ENCODE measurements at places on chromosomes 6 and 20. TPM values are rescaled to one million over a fixed set of nuclear protein-coding genes. Genes with fewer than 3 reads are reported as not detected.
A peak's percentile ranks its signal among the peaks of the same experiment; 100 is the strongest.

The TXLNB gene
- not detected for total RNA-seq

The RREB1 gene
- total RNA-seq: 7.0 TPM

The GNMT gene
- not detected for total RNA-seq

DNA sequence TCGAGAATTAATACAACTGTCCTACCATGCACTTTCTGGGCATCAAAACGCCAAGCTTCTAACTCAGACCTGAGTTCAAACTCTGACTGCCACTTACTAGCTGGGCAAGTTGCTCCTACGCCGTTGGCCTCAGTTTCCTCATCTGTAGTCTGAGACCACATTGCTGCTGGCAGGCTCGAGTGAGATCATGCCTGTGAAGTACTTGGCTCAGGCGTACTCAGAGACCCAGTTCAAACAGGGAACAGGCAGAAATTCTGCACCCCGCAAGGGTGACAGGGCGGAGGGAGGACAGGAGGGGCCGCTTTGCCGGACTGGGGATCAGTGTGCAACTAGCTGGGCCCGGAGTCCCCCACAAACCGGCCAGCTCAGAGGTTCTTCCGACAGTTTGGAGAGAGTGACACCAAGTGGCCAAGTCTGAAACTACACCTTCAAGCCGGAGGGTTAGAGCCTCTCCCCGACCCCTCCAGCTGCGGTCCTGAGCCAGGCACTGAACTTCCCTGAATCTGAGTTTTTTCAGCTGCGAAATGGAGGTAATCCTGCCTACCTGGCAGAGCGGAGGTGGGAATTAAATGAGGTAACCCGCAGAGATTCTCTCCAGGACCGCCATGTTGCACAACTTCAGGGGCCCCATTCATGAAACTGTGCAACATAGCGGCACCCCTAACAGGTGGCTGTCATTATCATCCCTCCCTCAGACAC, 46.0 kb upstream of the PTPN1 start:
- DNase-seq: peak; percentile 57

The GTF3C6 gene
- total RNA-seq: 170 TPM

- no peak for DNase-seq
Measured at GRCh38 chr6:21171801-21172200, 421.8 kb upstream of the SOX4 start.

The CLPSL2 gene
- not detected for total RNA-seq

DNA sequence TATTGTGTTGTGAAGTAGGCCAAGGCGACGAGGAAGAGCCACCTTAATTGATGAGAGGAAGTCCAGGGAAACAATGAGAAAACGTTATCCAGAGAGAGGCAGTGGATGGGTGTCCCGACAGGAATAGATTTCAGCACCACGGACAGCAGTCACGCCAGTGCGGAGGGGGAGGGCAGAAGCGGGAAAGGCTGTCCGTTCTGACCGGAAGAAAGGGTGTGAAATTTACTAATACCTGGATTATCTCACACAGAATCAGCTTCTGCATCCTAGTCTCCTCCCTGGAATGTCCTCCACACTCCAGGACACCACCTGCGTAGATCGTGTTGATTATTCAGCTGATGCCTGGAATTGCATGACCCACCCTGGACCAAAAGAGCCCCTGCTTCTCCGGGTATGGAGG, 7.4 kb upstream of the BPIFA3 start:
- DNase-seq: peak; percentile 51

The ENPP5 gene
- total RNA-seq: 2.5 TPM

DNA sequence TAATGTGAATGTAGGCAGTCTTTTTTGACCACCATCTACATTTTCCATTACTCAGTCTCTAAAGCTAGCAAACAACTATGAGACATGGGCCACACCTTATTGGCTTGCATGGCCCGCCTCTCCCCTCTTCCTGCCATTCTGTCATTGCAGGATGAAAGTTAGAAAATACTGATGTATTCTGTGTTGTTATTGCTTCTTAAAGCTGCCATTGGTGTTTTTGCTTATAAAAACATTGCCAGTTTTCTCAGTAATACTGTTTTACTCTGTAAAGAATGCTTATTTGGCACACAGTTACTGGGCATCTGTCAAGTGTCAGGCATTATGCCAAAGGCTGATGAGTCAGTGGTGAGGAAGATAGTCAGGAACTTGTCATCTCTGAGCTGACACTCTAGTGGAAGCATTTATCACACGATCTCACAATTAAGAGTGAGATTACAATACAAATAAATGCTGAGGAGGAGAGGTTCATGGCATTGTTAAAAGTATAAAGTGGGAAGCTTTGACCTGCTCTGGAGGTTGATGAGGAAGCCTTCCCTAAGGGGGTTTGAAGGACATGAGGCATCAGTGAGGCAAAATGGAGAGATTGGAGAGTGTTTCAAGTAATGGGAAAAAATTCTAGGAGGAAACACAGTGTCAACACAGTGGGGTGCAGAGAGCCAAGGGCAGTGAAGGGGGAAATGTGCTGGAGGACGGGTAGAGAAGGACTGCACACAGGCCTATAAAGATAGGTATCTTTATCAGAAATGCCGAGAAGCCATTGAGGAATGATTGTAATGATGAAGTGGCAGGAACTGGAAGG, 14.7 kb downstream of the KLHL32 start:
- DNase-seq: peak; percentile 92

GRCh38 chr20:1307171-1307570, 21.8 kb downstream of the SDCBP2 start:
- no peak for DNase-seq

GRCh38 chr6:4316867-4317400, 181.6 kb upstream of the ECI2 start:
- peak; percentile 83 for DNase-seq

The SEMG1 gene
- total RNA-seq: not detected

- no peak for DNase-seq
Measured at GRCh38 chr6:149917679-149918078, 5.2 kb downstream of the RAET1G start.

The FAM209B gene
- total RNA-seq: not detected

DNA sequence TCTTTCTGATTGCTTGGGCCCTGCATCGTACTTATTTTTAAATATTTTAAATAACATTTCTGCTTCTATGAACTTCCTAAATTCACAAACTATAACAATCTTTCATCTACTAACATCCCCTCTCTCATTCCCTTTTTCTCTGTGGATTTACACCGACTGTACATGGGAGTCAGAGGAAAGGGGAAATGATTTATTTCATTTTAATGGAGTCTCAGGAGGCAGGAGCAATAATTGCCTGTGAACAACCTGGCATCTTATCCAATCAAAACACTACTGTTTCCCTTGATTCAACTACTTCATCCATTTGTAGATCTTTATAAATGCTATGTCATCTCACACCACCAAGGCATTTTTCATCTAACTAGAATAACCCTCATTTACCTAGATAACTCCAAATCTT, 89.6 kb downstream of the FHL5 start:
- DNase-seq: no peak

DNA sequence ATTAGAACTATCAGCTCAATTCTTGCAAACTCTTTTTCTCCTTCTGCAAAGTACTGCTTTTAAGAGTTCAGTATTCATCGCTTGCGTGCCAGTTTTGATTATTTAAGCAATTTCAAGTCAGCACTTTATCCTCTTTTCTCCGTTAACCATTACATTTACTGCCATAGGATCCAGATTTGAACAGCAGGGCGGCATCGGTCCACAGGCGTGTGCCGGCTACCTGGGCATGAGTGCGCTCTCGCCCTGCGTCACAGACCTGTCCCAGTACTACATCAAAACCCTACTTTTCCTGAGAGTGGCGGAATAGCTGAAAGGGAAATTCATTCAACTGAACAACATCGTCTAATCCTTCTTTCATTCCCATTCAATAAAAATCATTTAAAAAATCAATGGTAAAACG, 53.4 kb downstream of the MYLK4 start:
- DNase-seq: no peak
